ENCODE measurements at places on chromosomes 1 and 21.

- DNase-seq = no peak
These were observed 670 bp upstream of the PARK7 start for GRCh38 chr1:7960867-7961215.

- DNase-seq = no peak
These were observed 71.3 kb downstream of the PLPP3 start for GRCh38 chr1:56507925-56508522.

GRCh38 chr1:52551507-52552235 lies 1.2 kb downstream of the TUT4 start:
- peak; percentile 26 for DNase-seq

DNA sequence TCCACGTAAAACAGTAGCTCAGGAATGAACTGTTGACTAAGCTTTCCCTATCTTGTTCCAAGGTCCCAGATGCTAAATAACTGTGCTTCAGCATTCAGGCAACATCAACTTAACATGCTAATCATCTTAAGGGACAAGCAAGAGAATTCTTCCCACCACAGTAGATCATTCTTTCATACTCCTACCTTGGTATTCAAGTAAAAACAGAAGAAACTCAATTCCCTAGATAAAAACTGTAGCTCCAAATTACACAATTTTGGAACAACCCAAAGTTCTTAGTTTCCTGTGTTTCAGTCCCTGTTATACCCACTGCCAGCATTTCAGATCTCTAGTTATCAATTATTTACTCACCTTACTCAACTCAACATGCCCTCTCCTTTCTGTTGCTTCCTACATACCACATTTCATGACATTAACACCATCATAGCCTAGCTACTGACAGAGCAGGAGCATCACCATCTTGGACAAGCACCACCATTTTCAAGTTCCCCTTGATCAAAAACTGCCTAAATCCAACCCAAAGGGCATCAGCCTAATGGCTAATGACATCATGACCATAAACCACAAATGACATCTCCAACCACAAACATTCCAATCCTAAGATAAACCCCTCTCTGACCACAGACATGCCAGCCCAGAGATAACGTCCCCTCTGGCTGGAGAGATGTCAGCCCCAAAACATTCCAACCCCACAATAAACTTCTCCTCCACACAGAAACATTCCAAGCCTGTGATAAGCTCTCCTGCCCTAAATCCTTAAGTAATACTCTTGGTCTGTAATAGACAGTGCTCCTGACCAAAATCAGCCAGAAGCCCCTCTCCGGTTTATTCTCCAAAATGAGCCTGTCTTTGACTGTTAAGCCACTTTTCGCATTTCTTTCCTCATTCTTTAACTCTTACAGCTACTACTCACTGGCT lies 191.2 kb downstream of the RERE start:
- no peak for DNase-seq

- DNase-seq = peak; percentile 24
These were observed 31.1 kb upstream of the PEX10 start for GRCh38 chr1:2443277-2444137.

DNA sequence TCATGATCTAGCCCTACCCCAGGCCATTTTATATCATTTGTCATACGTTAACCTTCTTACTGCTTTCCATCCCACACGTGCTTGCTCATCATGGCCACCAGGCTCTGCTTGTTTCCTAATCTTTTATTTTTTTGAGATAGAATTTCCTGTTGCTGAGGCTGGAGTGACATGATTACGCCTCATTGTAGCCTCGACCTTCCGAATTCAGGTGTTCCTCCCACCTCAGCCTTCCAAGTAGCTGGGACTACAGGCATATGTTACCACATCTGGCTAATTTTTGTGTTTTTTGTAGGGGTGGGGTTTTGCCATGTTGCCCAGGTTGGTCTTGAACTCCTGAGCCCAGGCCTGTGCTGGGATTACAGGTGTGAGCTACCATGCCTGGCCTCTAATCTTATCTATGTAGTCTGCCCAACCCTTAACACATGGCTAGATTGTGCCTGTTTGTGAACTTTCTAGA lies 3.3 kb downstream of the UAP1 start:
- DNase-seq = no peak

GRCh38 chr1:245404527-245404926 lies 249.7 kb downstream of the KIF26B start:
- no peak for DNase-seq

GRCh38 chr1:21341517-21342078 lies 51.3 kb upstream of the ECE1 start:
- no peak for DNase-seq

DNA sequence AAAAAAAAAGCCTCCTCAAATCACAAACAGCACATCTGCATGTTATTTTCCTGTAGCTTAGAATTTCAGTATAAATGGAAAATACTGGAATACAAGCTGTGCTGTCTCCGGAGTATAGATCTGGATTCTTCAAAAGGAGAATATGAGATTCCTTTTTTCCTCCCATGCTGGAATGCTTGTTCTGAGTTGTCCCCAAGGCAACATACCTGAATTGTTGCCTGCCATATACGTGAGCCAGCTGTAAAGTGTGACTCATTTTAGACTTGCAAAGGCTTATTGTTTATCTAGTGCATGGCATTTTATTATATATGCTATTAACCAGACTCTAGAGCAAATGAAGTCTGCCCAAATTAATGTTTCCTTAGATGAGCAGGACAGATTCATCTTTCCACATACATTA lies 95.0 kb upstream of the C1orf105 start:
- no peak for DNase-seq

GRCh38 chr1:205318231-205318991 lies 3.1 kb downstream of the NUAK2 start:
- DNase-seq = no peak

Measured in CD8-positive, alpha-beta memory T cell (primary cell).